ENCODE measurements at places on chromosomes 16 and 17.

GRCh38 chr17:888998-889441 lies 90.6 kb downstream of the NXN start:
- no peak for DNase-seq

DNA sequence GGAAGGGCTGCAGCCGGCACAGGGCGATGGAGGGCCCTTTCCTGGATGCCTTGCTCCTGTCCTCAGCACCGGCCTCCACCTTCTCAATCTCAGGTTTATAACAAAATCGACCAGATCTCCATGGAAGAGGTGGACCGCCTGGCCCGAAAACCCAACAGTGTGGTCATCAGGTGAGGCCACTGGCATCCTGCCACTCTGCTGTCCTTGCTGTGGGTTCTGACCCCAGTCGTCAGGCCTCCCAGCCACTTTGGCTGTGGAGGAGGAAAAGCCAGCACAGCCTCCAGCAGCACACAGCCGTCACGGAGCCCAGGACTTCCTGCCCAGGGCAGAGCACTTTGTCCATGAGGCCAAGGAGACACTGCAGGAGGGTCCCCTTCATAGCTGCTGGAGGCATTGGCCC lies 6.7 kb upstream of the MYO15A start:
- no peak for DNase-seq

DNA sequence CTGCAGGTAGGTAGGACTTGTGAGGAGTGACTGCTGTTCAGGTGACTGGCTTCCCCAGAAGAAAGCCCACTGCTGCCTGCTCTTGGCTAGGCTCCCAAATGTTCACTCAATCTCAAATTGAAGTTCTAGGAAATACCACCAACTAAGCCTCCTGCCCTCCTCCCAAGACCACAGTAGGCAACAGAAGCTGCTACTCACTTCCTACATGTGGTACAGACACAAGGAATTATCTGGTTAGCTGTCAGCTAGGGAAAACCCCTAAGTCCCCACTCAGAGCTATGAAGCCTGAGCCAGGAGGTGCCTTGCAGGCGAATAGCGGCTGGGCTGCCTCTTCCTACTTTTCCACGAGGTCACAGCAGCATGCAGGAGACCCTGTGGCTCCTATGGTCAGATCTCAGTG lies 4.9 kb downstream of the FBXO39 start:
- no peak for DNase-seq

DNA sequence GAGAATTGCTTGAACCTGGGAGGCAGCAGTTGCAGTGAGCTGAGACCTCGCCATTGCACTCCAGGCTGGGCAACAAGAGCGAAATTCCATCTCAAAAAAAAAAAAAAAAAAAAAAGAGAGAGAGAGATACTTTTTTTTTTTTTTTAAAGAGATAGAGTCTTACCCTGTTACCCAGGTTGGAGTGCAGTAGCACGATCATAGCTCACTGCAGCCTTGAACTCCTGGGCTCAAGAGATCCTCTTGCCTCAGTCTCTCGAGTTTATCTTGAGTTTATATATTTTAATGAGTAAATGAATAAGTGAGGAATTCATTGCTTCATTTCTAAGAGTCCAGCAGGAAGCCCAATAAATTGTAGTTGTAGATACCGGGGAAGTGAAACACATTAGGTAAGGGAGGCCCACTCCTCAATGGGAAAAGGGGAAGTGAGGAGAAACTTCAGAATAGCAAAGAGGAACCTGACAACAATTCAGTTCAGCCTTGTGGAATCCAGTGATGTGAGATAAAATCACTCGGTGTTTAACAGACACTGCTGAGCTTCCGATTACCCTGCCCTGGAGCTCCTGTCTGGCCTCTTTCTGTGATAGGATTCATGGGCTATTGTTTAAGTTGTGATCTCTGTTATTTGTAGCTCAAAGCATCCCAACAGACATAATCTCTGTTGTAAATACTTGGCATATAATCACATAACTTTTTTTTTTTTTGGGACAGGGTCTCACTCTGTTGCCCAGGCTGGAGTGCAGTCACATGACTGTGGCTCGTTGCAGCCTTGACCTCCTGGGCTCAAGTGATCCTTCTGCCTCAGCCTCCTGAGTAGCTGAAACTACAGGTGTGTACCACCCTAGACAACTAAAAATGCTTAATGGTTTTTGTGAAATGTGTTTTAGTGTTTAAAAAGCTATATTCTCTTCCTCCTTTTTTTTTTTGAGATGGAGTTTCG lies 15.8 kb upstream of the ITGAM start:
- no peak for DNase-seq

DNA sequence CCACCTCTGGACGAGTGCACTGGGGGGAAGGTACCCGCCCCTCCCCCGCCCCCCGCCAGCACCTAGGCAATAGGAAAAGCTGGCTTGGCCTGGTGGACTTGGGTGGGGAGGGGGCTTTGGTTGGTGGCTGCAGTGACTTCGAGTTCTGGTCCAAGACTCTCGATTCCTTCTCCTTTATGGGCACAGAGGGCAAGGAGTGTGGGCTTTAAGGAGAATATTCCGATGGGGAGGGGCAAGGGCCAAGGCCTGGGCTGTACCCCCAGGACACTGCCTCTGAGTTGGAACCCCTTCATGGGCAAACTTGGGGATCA lies 409 bp downstream of the ACSF2 start:
- DNase-seq, result no peak

GRCh38 chr16:84144209-84144858 lies 643 bp downstream of the HSDL1 start:
- no peak for DNase-seq

GRCh38 chr16:15482068-15482747 lies 47.8 kb downstream of the BMERB1 start:
- DNase-seq, result no peak

DNA sequence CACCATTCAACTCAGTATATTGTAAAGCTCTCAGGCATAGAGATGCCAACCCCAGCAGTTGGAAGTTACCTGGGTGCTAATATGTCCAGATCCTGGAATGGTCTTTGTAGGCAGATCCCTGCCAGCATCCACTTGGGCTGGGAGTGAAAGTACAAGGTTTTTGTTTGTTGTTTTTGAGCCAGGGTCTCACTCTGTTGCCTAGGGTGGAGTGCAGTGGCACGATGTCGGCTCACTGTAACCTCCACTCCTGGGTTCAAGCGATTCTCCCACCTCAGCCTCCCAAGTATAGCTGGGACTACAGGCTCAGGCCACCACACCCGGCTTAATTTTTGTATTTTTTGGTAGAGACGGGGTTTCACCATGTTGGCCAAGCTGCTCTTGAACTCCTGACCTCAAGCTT lies 177.6 kb downstream of the IRF8 start:
- DNase-seq, result no peak

- DNase-seq, result no peak
These were observed 419 bp downstream of the RAB37 start for GRCh38 chr17:74737299-74738050.

- no peak for DNase-seq
These were observed 573 bp downstream of the CHST6 start for GRCh38 chr16:75494661-75495075.

DNA sequence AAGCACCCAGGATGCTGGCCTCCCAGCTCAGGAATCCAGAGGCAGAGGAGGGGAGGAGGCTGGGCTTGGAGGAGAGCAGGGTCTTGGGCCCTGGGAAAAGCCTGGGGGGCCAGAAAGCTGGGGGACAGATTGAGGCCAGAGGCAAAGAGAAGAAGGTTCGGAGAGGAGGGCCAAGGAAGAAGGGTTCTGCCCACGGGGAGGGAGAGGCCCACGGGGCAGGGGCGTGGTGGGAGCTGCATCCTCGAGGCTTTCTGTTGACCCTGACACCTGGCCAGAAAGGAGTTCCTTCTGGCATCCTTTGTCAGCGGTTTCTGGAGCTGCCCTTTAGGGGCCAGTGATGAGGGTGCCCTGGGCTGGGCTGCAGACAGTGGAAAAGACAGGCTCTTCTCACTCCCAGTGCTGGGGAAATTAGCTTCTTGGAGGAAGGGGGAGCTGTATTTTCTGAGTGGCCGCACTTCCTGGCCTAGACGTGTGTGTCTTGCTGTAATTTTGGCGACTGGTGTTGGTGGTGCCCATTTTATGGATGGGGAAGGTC lies 308.7 kb downstream of the SEC14L1 start:
- no peak for DNase-seq

DNA sequence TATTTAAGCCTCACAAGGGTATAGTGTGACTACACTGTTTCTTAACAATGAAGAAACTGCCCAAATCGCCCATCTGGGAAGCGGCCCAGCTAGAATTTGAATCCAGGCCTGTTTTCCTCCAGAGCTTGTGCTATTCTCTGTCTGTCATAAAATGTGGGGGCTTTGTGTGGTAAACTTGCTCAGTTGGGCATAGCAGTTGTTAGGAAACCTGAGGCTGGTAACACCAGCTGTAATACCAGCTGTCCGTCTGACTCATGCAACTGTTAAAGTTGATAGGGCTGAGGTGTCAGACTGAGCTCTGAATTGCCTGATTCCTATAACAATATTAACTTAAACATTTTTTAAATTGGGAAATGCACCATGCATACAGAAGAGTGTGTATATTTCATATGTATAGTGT lies 9.3 kb downstream of the NOD2 start:
- DNase-seq, result no peak

DNA sequence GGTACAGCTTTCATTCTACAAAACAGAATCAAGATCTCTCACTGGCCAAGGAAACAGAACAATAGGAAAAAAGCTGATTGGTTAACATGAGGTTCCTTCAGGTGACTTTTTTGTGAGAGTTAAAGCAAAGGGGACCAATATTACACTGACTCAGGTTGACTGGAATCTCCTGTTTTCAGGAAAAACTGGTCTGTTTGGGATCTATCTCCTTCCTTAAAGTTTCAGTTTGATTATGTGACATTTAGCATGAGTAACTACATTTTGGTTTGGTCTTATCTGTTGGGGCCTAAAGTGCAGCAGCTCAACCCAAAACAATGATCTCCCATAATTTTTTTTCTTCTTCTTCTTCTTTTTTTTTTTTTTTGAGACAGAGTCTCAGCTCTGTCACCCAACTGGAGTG lies 9.7 kb downstream of the NUPR1 start:
- DNase-seq, result no peak

DNA sequence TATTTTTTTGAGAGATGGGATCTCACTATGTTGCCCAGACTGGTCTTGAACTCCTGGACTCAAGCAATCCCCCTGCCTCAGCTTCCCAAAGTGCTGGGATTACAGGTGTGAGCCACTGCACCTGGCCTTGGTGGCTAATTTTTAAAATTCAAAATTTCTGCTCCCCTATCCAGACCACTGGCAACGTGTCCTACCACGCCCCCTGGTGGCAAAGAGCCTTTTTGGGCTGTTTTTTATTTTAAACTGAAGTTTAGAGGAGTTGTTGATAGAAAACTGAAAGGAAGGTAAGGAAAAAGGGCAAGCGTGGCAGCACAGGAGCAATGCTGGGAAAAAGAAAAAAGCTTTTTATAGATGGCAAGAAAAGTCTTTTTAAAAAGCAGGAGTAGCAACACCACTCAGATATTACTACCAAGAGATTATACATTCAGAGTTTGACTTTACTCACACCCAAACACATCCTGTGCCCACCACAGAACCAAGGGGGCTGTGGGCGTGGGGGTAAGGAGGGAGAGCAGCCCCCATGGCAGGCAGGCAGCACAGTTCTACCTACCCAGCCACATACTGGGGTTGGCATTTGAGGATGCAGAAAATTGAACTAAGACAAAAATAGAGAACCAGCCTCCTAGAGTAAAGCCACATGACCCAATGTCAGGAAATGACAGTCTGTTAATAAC lies 4.2 kb upstream of the MXRA7 start:
- DNase-seq, result no peak

DNA sequence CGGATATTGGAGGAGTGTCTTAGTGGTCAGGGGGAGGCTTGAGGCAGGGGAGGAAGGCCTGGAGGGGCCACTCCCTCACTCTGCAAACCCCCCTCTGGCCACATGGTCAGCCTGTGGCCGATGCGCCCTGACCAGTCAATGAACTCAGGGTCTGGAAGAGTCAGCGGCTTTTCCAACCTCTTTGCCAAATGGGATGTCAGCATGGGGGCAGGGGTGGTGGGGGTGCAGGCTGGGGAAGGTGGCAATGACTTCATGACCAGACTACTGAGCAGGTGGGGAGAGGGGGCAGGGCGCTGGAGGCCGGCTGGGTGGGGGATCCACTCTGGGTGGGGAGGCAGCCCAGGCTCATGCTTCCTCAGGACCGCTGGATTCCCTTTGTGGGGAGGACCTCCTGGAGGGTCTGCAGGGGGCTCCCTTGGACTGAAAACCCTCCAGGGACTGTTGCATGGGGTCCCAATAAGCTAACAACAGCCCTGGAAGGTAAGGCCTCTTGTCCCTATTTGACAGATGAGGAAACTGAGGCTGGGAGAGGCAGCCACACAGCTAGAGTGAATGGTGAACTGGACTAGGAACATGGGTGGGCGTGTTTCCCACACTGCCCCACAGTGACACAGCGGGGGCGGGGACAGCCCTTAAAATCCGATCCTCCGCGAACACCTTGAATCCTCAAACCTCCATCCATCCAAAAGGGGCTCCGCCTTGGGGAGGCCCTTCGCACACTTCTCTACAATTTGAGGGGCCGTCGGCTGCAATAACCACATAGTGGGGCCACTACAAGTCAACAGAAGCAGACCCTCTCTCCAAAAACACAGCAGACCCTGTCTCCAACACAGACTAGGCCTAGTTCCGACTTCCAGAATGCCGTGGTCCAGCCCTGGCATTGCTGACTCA lies 81.0 kb upstream of the TOB1 start:
- no peak for DNase-seq

DNA sequence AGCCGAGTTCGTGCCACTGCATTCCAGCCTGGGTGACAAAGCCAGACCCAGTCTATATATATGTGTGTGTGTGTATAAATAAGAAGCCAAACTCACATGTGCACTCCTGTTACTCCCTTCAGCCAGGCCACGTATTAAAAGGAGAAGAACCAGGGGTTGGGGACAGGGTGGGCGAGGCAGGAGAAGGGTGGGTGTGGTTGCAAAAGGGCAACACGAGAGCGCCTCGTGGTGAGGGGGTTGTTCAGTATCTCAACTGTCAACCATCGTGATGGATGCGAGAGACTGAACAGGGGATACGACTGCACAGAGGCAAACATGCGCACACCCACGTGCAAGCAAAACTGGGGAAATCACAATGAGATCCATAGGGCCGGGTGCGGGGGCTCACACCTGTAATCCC lies 54.9 kb downstream of the ABCC6 start:
- no peak for DNase-seq

DNA sequence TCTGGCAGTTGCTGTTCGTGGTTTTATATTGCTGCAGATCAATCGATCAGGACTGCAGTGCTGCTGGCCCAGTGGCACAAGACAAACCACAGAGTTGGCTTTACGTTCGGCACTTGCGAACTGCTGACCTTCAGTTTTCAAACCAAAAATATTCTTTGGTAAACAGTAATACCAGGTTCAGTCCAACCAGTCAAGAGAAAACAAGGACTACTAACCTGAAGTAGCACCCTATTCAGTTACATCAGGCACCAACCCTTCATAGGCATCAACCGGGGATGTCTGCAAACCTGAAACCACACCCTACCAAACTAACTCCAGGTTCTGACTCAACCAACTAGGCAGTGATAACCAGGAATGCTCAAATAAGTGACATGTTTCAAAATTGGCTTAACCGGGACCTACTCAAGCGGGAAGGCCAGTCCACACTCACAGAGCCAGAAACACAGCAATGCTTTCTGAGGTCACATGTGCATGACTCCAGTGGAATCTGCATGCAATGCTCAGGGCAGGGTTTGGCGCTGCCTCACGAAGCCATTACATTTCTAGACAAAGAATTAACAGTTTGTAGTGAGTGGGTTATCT lies 91.1 kb downstream of the SMG6 start:
- no peak for DNase-seq
